Heart right ventricle (tissue), 16 donors: ENCODE measurements at places on chromosomes 3 and 15.

- DNase-seq = no peak
Observed at GRCh38 chr15:98312913-98313312, 335.4 kb upstream of the IGF1R start.

DNA sequence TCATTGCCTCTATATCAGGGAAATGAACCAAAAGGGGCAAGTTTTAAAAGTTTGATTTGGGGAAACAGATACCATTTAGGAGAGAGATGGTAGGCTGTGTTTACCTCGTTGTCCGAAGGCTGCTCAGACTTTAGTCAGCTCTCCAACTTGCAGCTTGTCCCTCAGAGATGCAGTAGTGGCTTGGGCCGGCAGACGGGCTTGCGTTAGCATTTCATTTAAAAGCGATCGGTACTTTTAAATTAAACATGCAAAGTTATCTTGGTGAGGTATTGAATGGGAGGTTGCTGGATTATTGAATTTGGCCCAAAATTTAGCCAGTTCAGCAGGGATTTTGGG lies 26.2 kb downstream of the EEFSEC start:
- no peak for DNase-seq

DNA sequence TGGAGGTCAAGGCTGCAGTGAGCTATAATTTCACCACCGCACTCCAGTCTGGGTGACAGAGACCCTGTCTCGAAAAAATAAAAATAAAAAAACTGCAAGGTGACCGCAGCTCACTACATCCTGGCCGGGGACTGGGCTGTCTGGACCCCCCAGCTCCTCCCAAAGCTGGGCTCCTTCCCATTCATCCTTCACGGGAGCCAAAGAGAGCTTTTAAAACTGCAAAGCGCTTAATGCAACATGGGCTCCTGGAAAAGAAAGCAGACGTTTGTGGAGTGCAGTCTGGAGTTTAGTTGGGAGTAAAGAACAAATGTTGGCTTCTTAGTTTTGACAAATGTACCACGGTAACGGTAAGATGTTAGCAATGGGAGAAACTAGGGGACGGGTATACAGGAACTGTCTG lies 12.1 kb downstream of the PLXND1 start:
- no peak for DNase-seq

GRCh38 chr3:184601576-184602371 lies 40.2 kb downstream of the EPHB3 start:
- DNase-seq = no peak

DNA sequence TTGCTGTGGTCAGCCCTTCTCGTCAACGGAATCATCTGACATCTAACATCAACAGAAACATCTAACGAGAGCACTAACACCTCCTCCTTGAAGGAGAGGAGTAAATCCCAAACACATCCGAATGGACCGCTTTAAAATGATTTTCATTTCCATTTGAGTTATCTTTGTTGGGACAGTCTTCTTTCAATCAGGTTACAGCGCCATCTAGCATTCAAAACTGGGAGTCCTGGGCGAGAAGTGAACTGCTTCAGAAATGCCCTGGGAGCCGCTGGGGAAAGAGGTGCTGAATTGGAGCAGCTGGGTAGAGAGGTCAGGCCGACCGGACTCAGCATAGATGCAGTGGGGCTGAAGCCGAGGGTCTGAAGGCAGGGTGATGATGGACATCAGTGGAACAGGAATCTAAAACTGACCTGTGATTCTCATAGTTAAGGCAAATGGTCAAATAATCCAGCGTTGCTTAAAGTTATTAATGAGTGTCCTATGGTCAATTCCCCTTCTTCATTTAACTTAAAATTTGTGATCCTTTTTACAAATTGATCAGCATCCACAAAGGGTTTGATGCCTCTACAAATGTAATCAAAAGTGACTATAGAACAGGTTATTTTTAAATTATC lies 170.0 kb upstream of the NDN start:
- peak; percentile 34 for DNase-seq
